ENCODE measurements at places on chromosomes 4 and X.

DNA sequence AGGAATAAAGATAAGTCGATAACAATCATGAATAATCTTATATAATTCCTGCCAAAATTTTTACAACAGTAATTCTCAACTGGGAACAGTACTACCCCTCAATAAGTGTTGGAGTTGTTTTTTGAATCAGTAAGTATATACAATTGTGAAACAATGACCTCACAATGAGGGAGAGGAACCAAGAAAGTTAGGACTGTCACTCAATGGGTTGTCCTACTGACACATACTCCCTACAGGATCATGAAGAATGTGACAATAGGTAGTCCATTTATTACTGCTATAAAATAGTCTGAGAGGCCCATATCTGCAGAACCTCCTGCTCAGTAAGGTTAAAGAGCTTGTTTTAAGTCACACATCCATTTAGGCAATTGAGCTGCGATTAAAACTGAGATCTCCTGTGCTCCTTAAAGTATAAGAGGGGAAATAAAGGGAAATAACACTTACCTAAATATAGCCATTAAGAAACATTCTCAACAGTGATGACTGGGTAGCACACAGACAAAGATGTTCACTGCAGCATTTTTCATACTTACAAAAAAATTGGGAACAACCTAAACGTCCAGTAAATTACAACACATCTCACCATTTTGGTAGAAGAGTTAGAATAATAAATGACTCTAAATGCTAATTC lies 26.2 kb downstream of the FBXW7 start:
- DNase-seq, result no peak

DNA sequence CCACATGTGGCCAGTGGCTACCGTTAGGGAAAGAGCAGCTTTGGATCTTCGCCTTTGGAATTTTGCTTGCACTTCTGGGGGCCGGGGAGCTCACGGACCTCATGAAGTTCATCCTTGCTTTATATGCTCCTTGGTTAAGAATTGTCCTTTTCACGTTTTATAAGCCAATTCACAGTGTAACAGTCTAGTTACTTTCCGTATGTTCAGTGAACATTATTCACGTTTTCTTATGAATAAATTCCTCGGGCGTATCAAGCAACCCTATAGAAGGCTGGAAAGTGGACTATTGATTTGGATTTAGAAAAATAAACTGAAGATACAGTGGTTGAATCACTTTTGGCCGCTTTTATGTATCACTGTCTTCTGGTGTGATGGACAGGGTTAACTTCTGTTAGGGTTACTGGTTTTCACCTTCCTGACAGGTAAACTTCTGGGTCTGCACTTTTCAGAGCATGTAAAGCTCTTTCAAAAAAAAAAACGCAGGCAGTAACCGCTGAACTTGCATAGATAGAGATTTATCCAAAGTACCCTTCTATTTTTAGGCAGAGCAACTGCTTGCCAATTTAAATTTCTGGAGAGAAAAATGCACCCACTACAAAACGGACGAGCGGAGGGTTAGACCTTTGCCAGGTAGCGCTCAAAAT lies 569 bp upstream of the PDLIM5 start:
- no peak for DNase-seq

GRCh38 chrX:47218920-47219815 lies 687 bp downstream of the CDK16 start:
- DNase-seq, result peak; percentile 28

DNA sequence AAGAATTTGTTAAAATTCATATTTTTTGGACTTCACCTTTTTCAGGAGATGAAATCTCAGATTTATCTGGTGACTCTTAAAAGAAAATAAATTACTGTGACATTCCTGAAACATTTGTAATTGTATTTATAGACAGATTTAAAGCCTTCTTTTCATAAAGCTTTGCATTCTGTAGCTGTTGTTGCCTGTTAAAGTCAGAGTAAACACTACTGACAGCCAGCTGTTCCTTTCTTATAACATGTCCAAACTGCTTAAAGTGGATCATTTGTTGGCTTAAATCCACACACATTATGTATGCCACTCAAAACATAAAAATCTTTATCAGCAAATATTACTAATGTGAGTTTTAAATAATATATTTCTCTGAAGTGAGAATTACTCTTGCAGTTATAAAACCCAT lies 157.5 kb downstream of the TECRL start:
- DNase-seq, result no peak

- no peak for DNase-seq
Measured at GRCh38 chrX:45669715-45670340, 469.2 kb upstream of the DIPK2B start.

GRCh38 chr4:93029769-93030168 lies 726.0 kb downstream of the GRID2 start:
- no peak for DNase-seq

All from stimulated activated CD4-positive, alpha-beta T cell treated with anti-CD3 and anti-CD28 coated beads, TNF-alpha, amount 100 ng/mL, for 24 hours (primary cell).